ENCODE measurements at places on chromosomes 5 and 9.
A peak's percentile ranks its signal among the peaks of the same experiment; 100 is the strongest.

- peak; percentile 11 for DNase-seq
Measured at GRCh38 chr9:69675563-69675962, 3.4 kb upstream of the APBA1 start.

DNA sequence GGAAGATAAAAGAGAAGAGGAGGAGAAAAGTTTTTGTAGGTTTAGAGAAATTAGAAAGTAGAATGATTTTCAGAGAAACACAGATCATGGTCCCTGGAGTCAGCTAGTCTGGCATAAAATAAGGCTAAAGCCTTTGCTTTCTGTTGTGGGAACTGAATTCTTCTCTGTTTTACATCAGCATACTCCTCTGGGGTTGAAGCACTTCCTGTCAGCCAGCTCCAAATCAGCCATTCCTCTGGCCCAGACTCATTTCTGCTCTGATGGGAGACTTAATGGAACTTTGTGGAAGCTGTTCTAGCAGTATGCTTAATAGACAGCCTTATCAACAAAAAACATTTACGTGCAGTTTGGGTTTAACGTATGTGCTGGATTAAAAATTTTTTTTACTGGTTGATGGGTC is 143.2 kb downstream of the HMHB1 start:
- DNase-seq: no peak

DNA sequence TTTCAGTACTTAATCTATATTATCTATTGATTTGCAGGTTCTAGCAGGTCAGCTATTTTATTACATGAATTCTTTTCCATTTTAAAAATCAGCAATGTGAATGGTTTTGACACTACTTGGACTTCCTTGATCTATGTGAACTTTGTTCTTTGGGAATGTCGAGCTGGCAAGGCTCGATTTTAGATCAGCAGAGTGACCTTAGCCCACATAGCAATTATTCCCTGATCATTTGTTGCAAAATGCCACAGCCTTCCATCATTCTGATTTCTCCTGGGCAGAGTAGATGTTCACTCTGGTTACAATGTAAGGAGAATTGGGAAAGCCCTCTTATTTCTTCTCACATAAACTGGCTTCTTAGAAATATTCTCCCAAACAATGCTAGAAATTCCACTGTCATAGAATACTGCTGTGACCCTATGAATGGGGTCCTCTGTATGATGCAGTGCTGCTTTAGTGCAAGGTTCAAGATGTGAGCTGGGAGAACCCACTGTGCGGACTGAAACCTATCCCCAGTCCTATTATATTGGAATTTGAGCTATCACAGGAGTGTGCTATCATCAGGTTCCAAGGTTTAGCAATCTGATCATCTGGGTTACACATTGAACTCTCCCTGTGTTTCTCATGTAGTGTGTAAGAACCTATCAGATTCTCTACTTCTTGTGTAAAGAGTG is 15.7 kb upstream of the GDA start:
- DNase-seq: no peak

DNA sequence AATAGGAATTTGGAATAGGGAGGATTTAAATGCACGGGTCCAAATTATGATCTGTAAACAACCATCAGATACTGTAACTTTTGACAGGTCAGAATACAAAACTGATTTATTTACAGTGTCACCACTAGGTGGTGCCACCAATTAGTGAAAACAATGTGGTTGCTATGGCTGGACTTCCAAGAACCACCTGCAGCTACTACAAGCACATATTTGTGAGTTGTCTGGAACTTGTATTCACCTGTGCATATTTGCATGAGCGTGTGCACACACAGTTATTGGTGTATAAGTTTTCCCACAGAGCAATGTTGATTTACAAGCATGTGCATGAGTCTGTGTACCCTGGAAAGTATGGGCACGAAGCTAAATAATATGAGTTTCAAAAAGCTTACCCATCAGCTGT is 3.0 kb upstream of the HRCT1 start:
- peak; percentile 68 for DNase-seq

DNA sequence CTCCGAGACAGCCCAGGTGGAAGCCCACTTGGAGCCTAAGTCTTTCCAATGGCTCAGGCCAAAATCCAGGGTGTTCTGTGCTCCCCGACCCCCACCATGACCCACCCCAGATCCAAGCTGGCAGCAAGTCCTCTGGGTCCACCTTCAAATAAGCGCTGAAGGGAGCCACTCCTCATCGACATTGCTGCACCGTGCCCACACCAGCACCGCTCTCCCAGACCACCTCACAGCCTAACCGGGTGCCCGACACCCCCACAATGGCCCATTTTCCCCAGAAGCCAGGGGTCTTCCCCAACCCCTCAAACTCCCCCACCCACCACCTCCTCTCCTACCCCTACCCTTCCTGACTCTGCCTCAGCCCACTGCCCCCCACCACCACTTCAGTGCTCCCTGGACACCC is 50.5 kb downstream of the SEMA4D start:
- DNase-seq: no peak

DNA sequence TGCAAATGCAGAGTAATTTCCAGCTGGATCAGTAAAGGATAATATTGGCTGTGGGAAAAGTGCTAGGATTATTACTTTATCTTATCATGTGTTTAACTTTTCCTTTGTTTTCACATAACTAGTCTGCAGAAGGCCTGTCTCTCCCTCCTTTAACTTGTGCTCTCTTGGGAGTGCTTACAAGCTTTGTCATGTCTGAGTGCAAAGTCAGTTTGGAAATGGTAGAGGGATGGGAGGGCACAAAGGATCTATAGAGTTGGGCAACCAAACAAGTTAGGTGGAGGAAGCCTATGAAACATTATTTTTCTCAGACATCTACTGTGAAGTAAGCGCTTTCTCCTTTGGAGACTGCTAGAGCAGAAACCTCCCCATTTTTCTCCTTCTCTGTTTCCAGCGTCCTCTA is 308.8 kb downstream of the ARHGAP26 start:
- DNase-seq: no peak
